Thoracic aorta (tissue), 2 donors: ENCODE measurements at places on chromosomes 5 and 9. TPM values are rescaled to one million over a fixed set of nuclear protein-coding genes. Genes with fewer than 3 reads are reported as not detected.

DRD1 gene
- total RNA-seq = 0.41 TPM

PCSK5 gene
- total RNA-seq = 63.7 TPM

CCNH gene
- 172 TPM for total RNA-seq

STING1 gene
- total RNA-seq = 100 TPM

NUTM2G gene
- not detected for total RNA-seq

PPIC gene
- total RNA-seq = 78.0 TPM

ANKRD20A1 gene
- total RNA-seq = not detected

PPP2R2B gene
- 9.5 TPM for total RNA-seq

HAND1 gene
- not detected for total RNA-seq

PTTG1 gene
- total RNA-seq = not detected

OR1J2 gene
- total RNA-seq = 3.2 TPM

PCDHGA1 gene
- total RNA-seq = 0.41 TPM

CKMT2 gene
- 16.8 TPM for total RNA-seq

SLC34A3 gene
- 0.54 TPM for total RNA-seq

RNF224 gene
- total RNA-seq = not detected

XPA gene
- 15.0 TPM for total RNA-seq

ZDHHC11 gene
- total RNA-seq = 5.6 TPM

ATP6V1G1 gene
- 109 TPM for total RNA-seq

HDAC3 gene
- total RNA-seq = 56.2 TPM

CTXN3 gene
- total RNA-seq = not detected

NUTM2F gene
- not detected for total RNA-seq

OR1N2 gene
- 1.1 TPM for total RNA-seq

PITX1 gene
- total RNA-seq = not detected

TEX48 gene
- not detected for total RNA-seq

WHRN gene
- total RNA-seq = 5.1 TPM

CARD6 gene
- 13.5 TPM for total RNA-seq

MARCOL gene
- total RNA-seq = not detected

PARP8 gene
- total RNA-seq = 27.5 TPM

CCIN gene
- total RNA-seq = 2.3 TPM

WNT8A gene
- not detected for total RNA-seq

ZDHHC12 gene
- total RNA-seq = 37.0 TPM

IL31RA gene
- 1.1 TPM for total RNA-seq

SAPCD2 gene
- 0.92 TPM for total RNA-seq

PTPN3 gene
- total RNA-seq = 20.3 TPM

TMEM267 gene
- total RNA-seq = 9.5 TPM

SOX30 gene
- total RNA-seq = not detected

KLF4 gene
- 213 TPM for total RNA-seq
